ENCODE measurements at places on chromosomes 5 and 9. TPM values are rescaled to one million over a fixed set of nuclear protein-coding genes. Genes with fewer than 3 reads are reported as not detected.

Gene SLIT3
- 0.77 TPM for total RNA-seq

- no peaks in the 10 kb centered on the region for H3K27me3 ChIP-seq
- H3K4me1 ChIP-seq = no peaks in the 10 kb centered on the region
- no peaks in the 10 kb centered on the region for H3K36me3 ChIP-seq
- H3K4me3 ChIP-seq = no peak overlapping the region
- DNase-seq = no peak
These were observed 55.5 kb upstream of the STC2 start for GRCh38 chr5:173383711-173384110.

DNA sequence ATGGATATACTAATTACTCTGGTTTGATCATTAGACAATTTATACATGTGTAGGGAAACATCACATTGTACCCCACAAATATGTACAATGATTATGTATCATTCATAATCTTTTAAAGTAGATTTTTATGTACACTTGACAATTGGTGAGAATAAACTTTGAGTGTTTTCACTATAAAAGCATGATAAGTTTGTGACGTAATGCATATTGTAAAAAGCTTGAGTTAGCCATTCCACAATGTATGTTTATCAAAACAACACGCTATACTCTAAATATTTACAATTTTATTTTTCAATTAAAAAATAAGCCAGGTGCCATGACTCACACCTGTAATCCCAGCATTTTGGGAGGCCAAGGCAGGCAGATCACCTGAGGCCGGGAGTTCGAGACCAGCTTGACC lies 360.1 kb upstream of the ITGA1 start:
- H3K4me1 ChIP-seq = no peaks in the 10 kb centered on the region
- H3K36me3 ChIP-seq = no peaks in the 10 kb centered on the region
- DNase-seq = no peak
- no peak overlapping the region for H3K4me3 ChIP-seq
- no peaks in the 10 kb centered on the region for H3K27me3 ChIP-seq

Gene C8G
- total RNA-seq = 743 TPM

DNA sequence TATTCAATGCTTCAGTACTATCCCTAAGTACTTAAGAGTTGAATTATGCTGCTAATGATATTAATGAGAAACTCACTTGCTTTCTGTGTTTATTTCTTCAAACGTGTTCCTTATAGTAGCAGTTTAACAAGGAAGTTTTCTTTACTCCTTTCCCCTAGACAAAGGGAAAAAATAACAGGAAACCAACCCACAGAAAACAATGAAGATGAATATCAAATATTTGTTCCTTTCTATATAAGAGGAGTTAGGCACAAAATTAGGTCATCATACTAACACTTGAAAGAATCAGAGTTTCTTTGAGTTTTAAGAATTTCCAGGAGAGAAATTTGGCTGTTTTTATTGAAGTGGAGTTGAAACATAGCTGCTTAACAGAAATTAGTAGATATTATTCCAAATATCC lies 15.4 kb upstream of the OCLN start:
- H3K27ac ChIP-seq = no peak overlapping the region
- H3K4me3 ChIP-seq = no peak overlapping the region
- no peaks in the 10 kb centered on the region for H3K4me1 ChIP-seq
- no peaks in the 10 kb centered on the region for H3K36me3 ChIP-seq
- H3K27me3 ChIP-seq = no peaks in the 10 kb centered on the region

DNA sequence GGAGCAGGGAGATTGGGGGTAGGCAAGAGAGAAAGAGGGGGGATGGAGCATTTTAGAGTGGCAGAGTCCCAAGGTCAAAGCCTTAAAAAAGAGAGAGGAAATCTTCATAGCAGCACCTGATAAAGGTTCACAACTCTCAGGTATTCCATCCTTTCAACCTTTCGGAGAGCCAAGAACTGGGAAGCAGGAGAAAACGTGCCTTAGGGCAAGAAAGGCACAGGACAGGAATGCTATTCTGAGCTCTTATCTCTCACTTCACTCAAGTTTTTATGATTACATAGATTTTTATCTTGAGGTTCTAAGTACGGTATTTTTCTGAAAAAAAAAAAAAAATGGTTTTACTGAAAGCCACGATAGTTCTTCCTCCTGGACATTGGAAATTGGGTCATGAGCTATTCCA lies 34.5 kb upstream of the SMAD5 start:
- peaks cover 34% of the 10 kb centered on the region for H3K4me1 ChIP-seq
- H3K36me3 ChIP-seq = no peaks in the 10 kb centered on the region
- H3K4me3 ChIP-seq = no peak overlapping the region
- DNase-seq = no peak
- no peaks in the 10 kb centered on the region for H3K27me3 ChIP-seq
- no peak overlapping the region for H3K27ac ChIP-seq

Gene ALDH1A1
- total RNA-seq = 556 TPM

- H3K4me3 ChIP-seq = no peak overlapping the region
- H3K27ac ChIP-seq = no peak overlapping the region
- DNase-seq = no peak
- no peaks in the 10 kb centered on the region for H3K4me1 ChIP-seq
- H3K27me3 ChIP-seq = no peaks in the 10 kb centered on the region
These were observed 41.8 kb upstream of the CDKN2B start for GRCh38 chr9:22050924-22051323.

DNA sequence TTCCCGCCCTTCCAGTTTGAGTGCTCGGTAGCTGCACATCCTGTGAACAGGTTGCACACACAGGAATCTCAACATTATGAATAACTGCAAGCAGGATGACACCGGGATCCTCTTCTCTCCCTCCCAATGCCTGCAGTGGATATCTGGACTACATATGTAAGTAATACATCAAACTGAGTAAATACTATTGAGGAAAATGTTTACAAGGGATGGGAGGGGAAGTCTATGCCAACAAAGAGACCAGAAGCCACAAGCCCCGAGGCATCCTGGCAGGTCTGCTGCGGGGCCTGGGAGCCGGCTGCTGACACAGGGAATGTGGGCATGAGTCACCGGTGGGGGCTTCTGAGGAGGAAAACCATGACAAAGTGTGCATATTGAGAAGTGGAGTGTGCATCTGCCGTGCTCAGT lies 8.6 kb upstream of the ANKRD33B start:
- no peaks in the 10 kb centered on the region for H3K27me3 ChIP-seq
- no peak overlapping the region for H3K27ac ChIP-seq
- no peaks in the 10 kb centered on the region for H3K36me3 ChIP-seq
- no peaks in the 10 kb centered on the region for H3K4me1 ChIP-seq
- no peak for DNase-seq

DNA sequence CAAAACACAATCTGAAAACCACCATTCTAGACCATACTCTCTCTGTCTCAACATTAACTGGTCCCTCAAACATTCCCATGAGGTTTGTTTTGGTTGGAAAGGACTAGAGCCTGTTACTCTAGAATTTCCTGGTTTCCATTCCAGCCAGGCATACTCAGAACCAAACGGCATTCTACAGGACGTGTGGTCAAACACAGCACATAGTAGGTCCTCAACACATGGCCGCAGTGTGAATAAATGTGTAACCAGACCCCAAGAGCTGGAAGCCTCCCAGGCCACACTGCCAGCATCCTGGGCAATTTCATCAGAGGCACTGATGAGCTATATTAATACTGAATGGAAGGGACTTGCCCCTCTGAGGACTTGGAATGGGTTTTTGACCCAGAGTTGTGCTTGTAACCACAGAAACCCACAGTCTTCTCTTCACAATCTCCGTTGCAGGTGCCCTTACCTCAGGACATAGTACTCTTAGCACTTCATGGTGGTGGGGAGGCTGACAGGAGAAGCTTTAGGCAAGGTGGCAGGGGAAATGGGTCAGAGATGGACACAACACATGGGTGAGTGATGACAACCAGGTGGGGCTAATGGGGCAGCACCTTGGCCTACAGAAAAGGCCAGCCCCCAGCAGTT lies 66.0 kb downstream of the ZNF366 start:
- H3K27ac ChIP-seq = no peak overlapping the region
- no peaks in the 10 kb centered on the region for H3K4me1 ChIP-seq
- no peaks in the 10 kb centered on the region for H3K27me3 ChIP-seq
- H3K36me3 ChIP-seq = no peaks in the 10 kb centered on the region
- H3K4me3 ChIP-seq = no peak overlapping the region

Gene GPR21
- total RNA-seq = 0.44 TPM

Gene KLF4
- 9.3 TPM for total RNA-seq

Gene BRD8
- total RNA-seq = 19.6 TPM

DNA sequence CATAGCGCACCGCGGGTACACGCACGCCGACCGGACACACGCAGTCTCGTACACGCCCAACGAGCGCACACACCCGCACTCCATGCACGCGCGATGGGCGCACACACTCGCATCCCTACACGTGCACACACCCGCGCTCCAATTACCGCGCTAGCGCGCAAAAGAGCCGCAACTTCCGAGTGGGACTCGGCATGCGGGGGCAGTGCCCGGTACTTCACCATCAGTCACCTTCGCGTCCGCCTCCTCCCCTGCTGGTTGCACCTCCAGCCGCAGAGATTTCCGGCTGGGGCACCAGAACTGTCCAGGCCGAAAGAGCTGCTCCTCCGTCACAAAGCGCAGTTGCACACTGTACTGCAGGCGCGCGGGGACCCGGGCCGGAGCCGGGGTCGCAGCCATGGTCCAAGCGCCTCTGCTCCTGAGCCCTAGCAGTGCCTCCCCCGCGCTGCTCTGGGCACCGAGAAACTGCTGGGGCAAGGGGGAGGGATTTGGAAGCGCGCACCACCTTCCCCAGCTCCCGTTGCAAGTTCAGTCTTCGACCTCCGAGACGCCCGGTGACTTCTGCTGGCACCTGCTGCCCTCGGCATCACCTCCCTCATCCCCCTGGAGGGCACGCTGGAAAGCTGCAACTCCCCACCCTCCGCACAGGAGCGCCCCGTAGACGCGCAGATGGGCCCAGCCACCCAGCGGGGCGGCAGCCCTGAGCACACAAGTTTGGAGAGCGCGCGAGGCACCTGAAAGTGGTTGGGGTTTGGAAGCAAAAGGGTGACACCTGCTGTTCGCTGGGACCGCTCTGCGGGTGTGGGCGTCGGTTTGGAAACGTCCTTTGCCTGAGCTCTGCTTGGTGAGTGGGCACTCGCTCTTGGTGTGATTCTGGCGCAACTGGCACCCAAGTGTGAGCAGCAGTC lies 337.4 kb upstream of the PUM3 start:
- no peak overlapping the region for H3K27ac ChIP-seq
- no peaks in the 10 kb centered on the region for H3K4me1 ChIP-seq
- H3K4me3 ChIP-seq = no peak overlapping the region
- no peaks in the 10 kb centered on the region for H3K36me3 ChIP-seq
- peak; percentile 75 for DNase-seq

- no peaks in the 10 kb centered on the region for H3K4me1 ChIP-seq
- H3K36me3 ChIP-seq = no peaks in the 10 kb centered on the region
- no peaks in the 10 kb centered on the region for H3K27me3 ChIP-seq
- no peak for DNase-seq
- no peak overlapping the region for H3K27ac ChIP-seq
- H3K4me3 ChIP-seq = no peak overlapping the region
These were observed 479.4 kb downstream of the TLR4 start for GRCh38 chr9:118183576-118183975.

DNA sequence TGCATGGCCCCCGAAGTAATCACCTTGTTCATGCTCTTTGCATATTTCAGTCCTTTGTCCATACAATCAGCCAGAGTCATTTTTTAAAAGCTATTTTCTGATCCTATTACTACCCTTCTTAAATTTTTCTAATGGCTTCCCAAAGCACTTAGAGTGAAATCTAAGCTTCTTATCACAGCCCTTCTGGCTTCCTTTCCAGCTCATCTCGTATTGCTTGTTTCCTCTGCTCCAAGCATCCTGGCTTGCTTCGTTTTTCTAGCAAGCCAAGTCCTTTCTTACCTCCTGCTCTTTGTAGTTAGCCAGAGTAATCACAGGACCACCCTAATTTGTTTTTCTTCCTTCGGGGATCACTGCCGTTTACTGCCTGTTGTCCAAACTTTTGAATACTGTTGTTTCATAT lies 453.3 kb downstream of the KIF4B start:
- no peaks in the 10 kb centered on the region for H3K36me3 ChIP-seq
- no peaks in the 10 kb centered on the region for H3K27me3 ChIP-seq
- DNase-seq = no peak

DNA sequence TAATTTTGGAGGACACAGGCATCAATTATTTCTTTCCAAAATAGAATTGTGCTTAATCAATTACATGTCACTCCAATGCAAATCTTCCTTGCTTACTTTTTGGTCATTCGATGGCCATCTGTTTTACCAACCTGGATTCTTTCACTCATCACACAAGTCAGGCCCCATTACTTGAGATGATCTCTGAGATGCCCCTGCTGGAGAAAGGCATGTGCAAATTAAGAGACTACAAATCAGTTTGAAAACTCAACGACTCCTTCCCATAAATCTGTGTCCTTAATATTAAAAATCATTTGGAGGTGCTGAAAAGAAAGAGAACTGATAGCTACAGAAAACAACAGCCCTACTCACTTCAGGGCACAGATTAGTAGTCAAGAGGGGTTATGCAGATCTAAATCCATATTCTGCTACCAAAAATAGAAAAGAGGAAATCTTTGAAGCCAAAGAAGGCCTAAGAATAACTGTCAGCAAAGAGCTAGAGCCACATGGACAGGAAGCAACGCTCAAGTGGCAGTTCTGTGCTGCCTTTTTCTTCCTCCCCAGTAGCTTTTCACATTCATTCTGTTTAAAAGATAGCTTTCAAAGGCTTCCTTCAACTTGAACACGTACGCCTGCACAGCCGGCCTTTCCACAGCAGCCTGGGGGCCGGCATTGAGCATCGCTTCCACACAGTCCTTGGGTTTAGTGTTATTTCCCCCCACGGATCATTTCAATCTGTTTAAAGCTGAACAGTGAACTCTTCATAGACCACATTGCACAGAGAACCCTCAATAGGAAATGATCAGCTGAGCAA lies 79.3 kb upstream of the MAP3K1 start:
- no peaks in the 10 kb centered on the region for H3K36me3 ChIP-seq
- H3K4me3 ChIP-seq = no peak overlapping the region
- no peaks in the 10 kb centered on the region for H3K27me3 ChIP-seq
- H3K27ac ChIP-seq = no peak overlapping the region

- no peak for DNase-seq
- no peak overlapping the region for H3K27ac ChIP-seq
- H3K27me3 ChIP-seq = no peaks in the 10 kb centered on the region
- H3K4me1 ChIP-seq = peaks cover 7% of the 10 kb centered on the region
- no peaks in the 10 kb centered on the region for H3K36me3 ChIP-seq
- no peak overlapping the region for H3K4me3 ChIP-seq
These were observed 19.5 kb downstream of the RAPGEF1 start for GRCh38 chr9:131720330-131720729.

GRCh38 chr5:129073111-129073510 lies 21.4 kb upstream of the ISOC1 start:
- DNase-seq = no peak
- H3K4me1 ChIP-seq = no peaks in the 10 kb centered on the region
- no peaks in the 10 kb centered on the region for H3K27me3 ChIP-seq
- H3K27ac ChIP-seq = no peak overlapping the region
- H3K4me3 ChIP-seq = no peak overlapping the region
